GM10248 (cell line): ENCODE measurements at places on chromosomes 5 and 9.
A peak's percentile ranks its signal among the peaks of the same experiment; 100 is the strongest.

DNA sequence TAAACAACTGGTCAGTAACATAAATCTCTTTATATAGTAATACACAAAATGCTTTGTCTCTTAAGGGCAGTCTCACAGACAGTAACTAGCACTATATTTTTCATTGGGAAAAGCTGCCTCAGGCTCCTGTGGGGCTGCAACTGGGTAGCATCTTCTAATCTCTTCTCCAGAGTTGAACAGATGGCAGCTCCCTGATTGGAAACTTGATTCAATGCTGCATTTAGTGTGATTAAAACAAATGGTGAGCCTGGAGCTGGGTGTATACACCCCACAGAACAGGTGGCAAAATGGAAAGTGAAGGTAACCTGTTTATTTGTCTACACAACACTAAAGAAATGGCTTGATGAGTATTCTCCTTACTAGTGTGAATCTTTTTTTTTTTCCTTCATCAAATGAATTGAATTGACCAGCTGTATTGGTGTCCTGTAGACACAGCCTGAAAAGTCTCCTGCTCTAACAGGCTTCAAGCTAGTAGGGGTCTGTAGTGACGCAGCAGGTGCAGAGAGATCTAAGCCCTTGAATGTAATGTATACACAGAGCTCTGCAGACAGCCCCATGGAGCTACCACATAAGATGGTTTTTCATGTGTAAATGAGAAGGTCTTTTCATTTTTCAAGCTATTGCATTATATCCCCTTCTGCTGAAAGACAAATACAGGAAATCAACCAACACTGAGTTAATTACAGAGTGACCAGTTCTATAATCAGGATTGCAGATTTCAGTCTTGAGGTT is 43.3 kb downstream of the IZUMO3 start:
- no peak for DNase-seq

DNA sequence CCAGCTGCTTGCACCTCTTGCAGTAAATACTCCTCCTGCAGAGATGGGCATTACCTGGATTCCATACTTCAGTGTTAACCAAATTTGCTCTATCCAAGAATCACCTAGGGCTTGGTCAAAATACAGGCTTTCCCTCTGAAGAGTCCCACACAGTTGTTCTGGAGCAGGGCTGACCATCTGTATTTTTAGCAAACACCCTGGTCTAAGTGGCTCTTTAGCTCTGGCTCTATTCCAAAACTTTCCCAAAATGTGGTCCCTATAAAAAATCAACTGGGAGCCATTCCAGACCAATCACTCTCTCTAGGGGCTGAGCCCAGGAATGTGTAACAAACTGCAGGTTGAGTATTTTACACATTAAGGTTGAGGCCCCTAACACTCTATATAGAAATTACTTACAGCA is 153.7 kb downstream of the SPOCK1 start:
- no peak for DNase-seq

GRCh38 chr9:6894135-6894534 is 136.4 kb downstream of the KDM4C start:
- peak; percentile 35 for DNase-seq

DNA sequence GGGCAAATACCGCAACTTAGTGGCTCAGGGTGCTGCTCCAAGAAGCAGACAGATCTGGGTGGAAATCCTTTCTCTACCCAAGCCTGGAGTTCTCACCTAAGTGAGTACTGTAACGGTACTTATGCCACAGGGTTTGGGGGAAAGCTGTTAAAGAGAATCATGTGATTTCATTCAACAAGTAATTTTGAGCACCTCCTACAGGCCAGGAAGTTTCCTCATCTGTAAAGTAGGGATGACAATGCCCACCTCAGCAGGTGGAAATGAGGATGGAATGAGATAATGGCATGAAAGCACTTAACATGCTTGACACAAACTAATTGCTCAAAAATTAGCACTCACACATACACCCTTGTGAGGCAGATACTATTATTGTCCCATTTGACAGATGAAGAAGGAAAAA is 114.1 kb downstream of the JAKMIP2 start:
- DNase-seq, result no peak

DNA sequence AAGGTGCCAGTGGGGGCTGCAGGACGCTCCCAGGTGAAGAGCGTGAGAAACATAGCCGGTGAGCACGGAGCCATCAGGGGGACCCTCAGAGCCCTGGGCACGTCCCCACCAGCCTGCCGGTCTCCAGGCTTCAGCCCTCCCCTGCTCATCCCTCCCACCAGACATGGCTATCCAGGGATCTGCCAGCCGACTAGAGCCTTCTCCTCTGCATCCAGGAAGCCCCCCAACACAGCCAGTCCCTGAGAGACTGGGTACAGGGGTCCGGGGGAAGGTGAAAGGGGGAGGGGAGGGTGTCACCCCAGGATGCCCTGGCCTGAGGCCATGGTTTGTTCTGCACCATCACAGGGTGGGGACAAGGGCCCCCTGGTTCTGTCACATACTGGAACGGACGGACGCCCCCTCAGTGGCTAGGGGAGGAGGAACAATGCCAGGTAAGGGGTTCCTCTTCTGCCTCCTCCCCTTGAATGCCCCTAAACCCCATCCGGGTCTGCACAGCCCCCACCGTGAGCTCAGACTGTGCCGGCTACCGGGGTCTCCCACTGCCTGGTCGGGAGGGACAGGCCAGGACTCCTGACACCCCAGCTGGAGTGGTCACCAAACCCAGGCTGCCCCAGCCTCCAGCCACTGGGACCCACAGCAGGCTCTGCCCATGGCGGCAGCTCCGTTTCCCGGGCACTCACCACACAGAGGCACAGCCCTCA is 34.3 kb downstream of the NACC2 start:
- no peak for DNase-seq

DNA sequence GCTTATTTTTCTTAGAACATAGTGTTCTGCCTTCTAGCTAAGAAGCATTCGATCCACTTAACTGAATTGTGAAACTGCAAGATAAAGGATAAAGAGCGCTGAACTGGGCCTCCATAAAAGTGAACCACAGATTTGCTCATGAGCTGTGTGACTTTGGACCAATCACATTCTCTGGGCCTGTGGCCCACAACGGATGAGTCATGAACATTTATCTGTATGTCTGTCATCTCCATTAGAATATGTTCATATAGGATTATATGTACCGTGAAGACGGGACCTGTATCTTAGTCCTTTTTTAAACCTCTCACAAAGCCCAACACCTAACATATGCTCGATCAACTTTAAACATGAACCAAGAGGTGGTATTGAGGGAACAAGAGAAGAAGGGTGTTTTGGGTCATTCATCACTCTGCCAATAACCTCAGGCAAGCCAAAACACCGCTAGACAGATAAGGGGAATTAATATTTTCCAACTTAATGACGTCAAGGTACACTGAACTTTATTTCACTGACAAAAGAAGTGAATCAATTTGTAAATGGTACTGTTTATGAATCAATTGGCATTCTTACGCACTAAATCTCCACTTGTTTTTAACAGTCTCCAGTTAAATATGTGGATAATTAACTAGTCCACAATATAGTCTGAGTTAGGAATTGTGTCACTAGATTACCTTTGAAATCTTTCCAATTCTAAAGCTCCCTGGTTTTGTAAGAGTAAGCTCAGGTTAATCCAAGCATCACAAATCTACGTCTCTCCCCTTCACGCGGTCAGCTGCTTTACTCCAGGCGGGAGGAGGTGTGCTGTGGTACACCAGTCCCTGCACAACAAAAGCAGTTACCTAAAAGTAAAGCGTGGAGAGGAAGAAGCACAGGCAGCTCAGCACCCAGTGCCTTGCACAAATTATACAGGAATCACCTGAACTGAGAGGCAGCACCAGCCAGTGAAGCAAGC is 1.6 kb downstream of the TMEM245 start:
- DNase-seq, result no peak

GRCh38 chr5:107389775-107390148 is 281.0 kb downstream of the EFNA5 start:
- no peak for DNase-seq

DNA sequence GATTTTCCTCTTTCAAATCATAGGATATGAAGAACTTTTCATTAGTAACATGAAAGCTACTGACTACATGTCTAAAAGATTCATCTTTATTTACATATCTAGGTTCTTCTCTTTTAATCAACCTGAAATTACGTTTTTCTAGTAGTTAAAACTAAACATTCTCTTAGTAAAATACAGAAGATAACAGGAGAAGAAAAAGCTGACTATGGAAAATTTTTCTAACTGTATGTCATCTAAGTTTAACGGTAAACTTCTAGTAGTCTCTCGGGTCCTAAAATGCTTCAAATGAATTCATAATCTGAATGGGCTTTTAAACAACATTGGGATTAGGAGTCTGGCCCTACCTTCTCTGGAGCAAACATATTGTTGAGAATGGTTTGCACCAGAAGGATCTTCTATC is 151.9 kb downstream of the PDE4D start:
- DNase-seq, result no peak

DNA sequence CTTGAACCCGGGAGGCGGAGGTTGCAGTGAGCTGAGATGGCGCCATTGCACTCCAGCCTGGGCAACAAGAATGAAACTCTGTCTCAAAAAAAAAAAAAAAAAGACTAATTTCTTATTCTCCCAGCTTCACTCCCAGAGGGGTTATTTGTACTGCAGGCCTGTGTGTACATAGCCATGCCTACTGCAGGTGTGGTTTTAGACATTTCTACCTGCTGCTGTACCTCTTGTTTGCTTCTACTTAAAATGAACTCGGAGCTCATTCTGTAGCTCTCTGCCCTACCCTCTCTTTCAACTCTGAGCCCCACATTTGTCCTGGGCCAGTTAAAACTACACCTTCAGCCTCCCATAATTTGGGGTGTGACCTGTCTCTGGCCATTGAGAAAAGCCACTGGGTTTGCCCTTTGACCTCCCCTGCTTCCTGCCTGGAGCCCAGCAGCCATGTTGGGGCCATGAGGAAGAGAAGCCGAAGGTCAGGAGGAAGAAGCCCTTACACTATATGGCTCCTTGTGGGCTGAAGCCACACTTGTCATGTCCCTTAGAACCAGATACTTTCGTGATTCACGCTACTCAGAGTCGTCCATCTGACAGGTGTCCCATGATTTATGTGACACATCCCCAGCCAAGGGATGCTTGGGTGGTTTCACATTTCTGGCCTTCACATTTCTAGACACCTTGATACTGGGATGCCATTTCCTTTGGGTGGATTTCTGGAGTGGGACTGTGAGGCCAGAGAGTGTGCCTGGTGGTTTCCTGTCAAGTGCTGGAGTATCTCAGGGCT is 9.4 kb upstream of the CARD19 start:
- no peak for DNase-seq

DNA sequence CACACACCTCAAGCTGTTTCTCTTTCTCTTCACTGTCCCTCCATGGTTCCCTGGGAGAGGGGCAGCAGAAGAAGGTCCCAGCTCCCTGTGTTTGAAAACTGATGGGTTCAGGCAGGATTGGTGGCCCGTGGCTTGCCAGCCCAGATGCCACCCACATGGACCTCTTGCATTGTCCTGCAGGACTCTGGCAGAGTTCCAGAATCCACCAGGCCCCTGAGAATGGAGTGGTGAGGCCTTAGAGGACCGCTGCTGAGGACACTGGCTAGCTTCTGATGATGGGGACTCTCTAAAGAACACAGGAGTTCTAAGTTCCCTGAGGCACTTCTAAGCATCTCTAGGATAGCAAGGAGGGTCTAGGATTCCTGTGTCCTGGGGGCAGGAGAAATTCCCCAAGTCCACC is 24.8 kb downstream of the CTSL start:
- no peak for DNase-seq

GRCh38 chr9:5695860-5696259 is 67.0 kb downstream of the RIC1 start:
- no peak for DNase-seq

GRCh38 chr5:103353581-103353980 is 95.0 kb downstream of the MACIR start:
- DNase-seq, result no peak

- DNase-seq, result peak; percentile 51
These were observed 173.5 kb downstream of the TRIM32 start for GRCh38 chr9:116860509-116861120.

- DNase-seq, result no peak
These were observed 415.7 kb downstream of the PLK2 start for GRCh38 chr5:58044166-58044565.

DNA sequence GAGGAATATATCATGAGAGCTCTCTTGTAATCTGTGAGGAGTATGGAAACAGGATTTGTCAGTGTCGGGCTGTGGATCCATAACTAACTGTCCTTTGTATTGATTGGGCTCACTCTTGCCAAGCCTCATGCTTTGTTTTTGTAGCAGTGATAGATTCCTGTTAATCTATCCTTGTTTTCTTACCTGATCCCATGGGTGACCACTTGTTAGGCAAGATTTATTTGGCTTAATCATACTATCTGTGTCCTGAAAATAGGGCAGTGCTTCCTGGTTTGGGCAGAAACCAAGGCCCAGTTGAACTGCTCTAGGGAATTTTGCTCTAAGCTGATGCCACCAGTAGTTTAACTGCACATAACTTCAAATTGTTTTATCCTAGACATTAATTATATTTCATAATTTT is 6.1 kb downstream of the NDFIP1 start:
- DNase-seq, result no peak

DNA sequence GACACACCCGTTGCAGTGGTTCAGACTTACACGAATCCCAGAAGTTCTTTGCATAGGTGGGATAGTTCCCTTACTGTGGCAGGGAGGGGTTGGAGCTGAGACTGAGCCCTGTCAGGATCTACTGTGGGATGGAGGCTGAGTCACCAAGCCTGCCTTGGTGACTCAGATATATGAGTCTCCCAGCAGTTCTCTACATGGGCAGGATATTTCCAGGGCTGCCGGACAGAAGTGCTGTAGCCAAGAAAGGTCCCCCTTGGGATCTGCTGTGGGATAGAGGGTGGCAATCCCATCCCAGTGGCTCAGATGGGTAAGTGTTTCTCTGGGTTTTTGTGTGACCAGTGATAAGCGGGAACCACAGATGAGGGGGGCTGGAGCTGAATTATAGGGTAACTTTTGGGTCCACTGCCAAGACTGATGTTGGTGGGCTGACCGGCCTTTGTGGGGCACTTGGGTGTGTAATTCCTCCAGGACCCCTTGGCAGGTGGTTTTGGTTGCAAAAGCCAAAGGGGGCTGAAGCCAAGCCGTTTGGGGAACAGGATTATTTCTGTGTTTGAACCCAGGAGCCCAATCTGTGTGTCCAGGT is 18.7 kb downstream of the XRCC4 start:
- DNase-seq, result no peak

DNA sequence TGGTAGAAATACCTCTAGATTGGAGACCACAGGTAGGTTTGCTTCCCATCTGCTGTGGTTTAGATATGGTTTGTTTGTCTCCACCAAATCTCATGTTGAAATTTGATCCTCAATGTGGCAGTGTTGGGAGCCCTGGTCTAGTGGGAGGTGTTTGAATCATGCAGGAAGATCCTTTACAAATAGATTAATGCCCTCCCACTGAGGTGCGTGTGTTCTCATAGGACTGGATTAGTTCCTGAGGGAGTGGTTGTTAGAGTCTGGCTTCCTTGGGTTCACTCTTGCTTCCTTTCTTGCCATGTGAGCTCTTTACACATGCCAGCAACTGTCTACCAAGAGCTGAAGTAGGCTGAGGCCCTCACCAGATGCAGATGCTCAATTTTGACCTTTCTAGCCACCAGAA is 391.1 kb upstream of the GRIA1 start:
- DNase-seq, result no peak

DNA sequence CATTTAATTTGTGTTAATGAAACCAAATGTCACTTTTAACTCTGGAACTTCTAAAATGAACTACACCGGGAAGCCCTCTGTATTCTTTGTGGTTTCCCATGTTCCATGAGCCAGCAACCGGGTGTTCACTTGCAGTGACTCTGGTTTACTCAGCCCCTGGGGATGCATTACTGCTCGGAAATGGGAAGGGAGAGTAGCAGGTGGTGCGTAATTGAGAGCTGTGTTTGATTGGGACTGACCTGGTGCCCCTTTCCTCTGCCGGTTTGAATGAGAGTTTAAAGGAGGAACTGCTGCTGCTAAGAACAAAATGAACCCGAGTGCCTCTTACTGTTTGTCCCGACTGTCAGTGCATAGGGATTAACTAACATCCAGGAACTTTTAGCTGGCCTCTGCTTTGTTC is 100.1 kb upstream of the DHFR start:
- no peak for DNase-seq
